Stimulated activated CD8-positive, alpha-beta memory T cell treated with anti-CD3 and anti-CD28 coated beads, Interleukin-7, amount 100 ng/mL, for 1 hour (primary cell): ENCODE measurements at places on chromosomes 4 and X.

DNA sequence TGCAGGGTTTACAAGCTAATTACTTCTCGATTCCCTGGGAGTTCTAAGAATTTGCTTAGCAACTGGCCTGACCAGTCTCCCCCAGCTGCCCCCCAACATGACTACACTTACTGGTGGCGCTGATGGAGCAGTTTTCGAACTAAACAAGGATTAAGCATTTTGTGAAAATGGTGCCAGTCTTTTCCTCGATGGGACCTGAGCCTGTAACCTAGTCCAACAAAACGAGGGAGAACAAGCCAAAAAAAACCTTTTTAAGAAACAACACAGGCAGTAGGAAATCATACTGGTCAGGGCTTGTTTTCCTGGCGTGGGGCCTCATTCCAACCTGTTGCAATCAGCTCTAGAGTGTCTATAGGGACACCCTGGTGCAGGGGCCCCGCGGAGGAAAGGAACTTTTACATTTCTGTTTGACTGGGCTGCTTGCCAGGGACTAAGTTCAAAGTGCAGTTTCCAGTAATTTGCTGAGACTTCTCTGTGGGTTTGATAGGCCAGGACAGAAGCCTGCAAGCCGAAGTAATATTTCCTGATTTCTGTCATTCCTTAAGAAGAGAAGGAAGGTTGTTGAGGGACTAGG lies 158.7 kb downstream of the SPRY1 start:
- no peak for DNase-seq

GRCh38 chrX:20252381-20253231 lies 14.1 kb downstream of the RPS6KA3 start:
- DNase-seq = peak; percentile 55

- DNase-seq = no peak
Measured at GRCh38 chr4:63211375-63211774, 1197.9 kb downstream of the TECRL start.

GRCh38 chr4:880684-881405 lies 51.3 kb downstream of the GAK start:
- no peak for DNase-seq

DNA sequence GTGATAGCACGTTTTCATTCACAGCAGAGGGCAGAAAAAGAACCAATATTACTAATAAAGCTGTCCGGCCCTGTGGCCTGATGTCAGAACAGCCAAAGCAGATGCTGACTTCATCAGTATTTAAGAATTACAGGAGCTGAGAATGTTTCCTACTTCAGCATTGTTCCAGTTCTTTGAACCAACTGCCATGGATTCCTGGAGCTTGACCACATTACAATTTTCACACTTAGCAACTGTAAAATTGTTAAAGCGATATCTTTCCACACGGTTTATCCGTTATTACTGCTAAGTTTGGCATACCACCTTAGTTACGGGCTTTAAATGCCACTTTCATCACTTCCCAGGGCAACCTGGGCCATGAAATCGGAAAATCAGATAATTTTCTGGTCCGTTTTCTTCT lies 118.2 kb downstream of the EPHA5 start:
- DNase-seq = no peak

GRCh38 chr4:36719425-36719824 lies 438.0 kb downstream of the DTHD1 start:
- no peak for DNase-seq

DNA sequence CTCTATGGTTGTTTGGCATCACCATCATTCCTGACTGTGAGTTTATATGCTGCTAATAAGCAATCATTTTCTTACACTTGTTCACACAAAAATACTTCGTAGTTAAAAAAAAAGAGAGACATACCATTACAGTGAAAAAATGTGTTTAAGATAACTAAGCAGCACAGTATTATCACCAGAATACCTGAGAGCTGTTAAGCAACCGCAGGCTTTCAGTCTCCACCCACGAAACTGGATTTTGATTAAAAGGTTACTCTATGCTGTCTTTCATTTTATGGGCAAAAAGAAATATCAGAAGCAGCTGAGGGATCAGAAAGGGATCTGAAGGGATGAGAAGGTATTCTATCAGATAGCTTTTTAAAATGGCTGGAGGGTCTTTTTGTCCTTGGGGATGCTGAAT lies 148.3 kb downstream of the NEK1 start:
- no peak for DNase-seq

GRCh38 chrX:19742826-19743225 lies 144.6 kb downstream of the SH3KBP1 start:
- DNase-seq = no peak

- DNase-seq = no peak
Measured at GRCh38 chr4:161990721-161991120, 173.1 kb downstream of the FSTL5 start.

DNA sequence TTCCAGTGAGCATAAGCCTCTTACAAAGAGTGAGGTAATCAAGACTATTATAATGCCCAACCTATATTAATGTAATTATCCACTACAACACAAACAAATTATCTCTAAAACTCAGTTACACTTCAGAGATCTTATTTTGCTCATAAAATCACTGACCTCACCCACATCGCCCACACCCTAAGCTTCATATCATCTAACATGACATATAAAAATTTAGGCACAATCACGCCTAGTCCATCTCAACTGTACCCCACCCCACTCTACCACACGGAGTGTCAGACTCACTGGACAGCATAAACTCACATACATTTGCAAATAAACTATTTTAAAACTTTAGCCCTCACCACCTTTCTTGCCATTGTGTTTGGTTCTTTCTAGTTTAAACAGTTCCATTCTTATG lies 252.4 kb downstream of the PCDH7 start:
- DNase-seq = no peak

DNA sequence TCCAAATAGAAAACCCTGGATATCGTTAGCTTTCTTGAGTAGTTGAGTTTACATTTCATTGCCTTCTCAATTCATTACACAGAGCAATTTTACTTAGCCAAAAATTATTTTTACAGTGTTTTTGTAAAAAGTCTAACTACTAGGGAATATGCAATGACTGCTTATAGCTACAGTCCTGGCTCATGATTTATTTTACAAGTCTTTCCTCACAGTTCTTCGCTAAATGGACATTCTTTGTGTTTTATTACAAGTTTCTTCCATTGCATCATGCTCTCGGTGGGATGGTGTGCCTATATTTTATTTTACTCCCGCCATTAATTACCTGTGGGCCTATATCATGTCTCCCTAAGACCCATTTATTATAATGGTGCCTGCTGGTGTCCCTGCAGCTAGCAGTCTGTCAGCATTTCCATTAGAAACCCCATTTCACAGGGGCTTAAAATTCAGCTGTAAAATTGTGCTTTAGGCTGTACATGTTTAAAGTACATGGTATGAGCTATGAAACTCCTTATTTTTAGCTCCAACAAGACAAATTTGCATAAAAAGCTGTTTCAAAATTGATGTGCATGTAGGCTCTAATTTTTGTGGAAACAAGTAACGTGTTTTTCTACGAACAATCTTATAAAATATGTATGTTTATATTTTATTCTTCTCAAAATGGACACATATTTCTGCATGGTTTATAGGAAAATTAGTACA lies 227.4 kb downstream of the SLC7A11 start:
- DNase-seq = no peak
